ENCODE measurements at places on chromosomes 5 and 9. TPM values are rescaled to one million over a fixed set of nuclear protein-coding genes. Genes with fewer than 3 reads are reported as not detected.

Gene PITX1
- total RNA-seq = 31.1 TPM

Gene ASPN
- 81.0 TPM for total RNA-seq

Gene SLC1A1
- 9.8 TPM for total RNA-seq

Gene CATSPER3
- not detected for total RNA-seq

Gene LHX6
- total RNA-seq = 1.9 TPM

Gene TTC23L
- total RNA-seq = 2.9 TPM

Gene CARD9
- 7.9 TPM for total RNA-seq

Gene HDAC3
- 51.2 TPM for total RNA-seq

Gene BTNL8
- not detected for total RNA-seq

Gene SLC6A3
- 2.7 TPM for total RNA-seq

Gene NPR3
- 23.7 TPM for total RNA-seq

Gene MAPK9
- 47.5 TPM for total RNA-seq

Gene DOCK8
- total RNA-seq = 33.6 TPM

Gene PAEP
- total RNA-seq = not detected

Gene PCDHB15
- 14.5 TPM for total RNA-seq

Gene KIF3A
- total RNA-seq = 49.0 TPM

Gene SLC27A6
- total RNA-seq = 7.6 TPM

Gene FIBCD1
- total RNA-seq = 10.2 TPM

Gene BARX1
- total RNA-seq = not detected

Gene RPL37
- 91.3 TPM for total RNA-seq

Gene AK8
- total RNA-seq = 2.1 TPM

Gene GPRIN1
- 24.8 TPM for total RNA-seq

Gene KLHL3
- total RNA-seq = 23.7 TPM

Gene SPATA31E1
- not detected for total RNA-seq

Gene LCN12
- 2.9 TPM for total RNA-seq

Gene FAM81B
- not detected for total RNA-seq

Measured in camera-type eye (tissue), 1 donor.